ENCODE measurements at places on chromosomes 7 and 10.

DNA sequence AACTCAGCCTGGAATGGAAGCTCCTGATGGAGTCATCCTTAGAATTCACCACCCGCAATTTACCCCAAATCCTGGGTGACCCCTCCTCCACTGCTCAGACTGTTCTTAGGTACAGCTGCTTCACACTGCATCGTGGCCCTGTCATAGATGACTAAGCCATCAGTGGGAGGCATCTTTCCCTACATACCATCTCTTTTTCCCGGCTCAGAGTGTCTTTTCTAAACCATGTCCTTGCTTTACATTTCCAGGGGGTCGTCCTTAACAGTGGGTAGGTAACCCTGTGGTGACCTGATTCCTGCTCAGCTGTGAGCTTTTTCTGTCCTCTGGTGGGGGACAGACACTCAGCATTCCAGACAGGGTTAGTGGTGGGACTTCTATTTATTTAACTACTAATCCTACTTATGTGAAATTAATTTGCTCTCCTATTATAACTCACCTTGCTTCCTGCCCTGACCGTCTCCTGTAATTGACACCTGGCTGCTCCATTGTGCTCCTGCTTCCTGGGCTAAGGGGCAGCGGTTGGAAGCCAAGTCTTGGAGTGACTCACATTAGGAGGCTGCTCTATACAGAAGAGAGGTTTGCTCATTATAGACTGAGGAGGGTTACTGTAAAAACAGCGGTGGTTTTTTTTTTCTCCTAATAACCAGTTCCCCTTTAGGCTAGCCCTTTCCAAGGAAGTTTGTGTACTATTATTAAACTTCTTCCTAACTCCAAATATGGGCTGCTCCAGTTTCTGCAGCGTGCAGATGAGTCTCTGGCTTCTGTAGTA is 40.6 kb downstream of the PYROXD2 start:
- DNase-seq = no peak

DNA sequence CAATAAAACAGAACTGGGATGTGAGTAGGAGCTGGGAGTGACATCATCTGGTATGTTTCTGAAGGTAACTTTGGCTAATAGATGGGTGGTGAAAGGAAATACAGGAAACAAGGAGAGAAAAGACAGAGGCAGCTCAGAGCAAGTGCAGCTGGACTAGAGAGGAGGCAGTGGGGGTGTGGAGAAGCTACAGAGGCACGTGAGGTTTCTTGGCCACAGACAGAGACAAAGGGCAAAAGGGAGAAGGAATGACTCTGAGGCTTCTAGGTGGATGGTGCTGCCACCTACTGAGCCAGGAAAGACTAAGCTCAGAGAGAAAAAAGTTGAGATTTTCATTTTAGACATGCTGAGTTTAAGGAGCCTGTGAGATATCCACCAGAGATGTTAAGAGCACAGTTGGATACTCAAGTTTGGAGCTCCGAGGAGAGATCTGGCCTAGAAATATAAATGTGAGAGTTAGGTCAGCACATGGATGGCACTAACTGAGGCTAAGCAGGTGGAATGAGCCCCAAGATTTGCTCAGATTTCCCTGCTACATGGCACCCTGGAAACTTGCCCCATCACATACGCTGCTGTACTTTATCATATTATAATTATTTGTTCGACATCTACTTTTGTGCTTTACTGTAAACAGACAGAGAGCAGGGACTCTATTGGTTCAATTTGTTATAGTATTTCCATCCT is 293.0 kb upstream of the IMMP2L start:
- no peak for DNase-seq

- no peak for DNase-seq
Observed at GRCh38 chr7:152478140-152478539, 42.3 kb upstream of the KMT2C start.

DNA sequence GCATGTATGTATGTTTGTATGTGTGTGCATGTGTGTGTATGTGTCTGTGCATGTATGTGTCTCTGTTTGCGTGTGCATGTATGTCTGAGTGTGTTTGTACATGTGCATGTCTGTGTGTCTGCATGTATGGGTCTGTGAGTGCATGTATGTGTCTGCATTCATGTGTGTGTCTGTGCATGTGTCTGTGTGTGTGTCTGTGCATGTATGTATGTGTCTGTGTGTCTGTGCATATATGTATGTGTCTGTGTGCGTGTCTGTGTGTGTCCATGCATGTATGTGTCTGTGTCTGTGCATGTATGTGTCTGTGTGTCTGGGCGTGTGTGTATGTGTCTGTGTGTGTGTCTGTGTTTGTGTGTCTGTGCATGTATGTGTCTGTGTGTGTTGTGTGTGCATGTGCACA is 49.9 kb upstream of the DIP2C start:
- no peak for DNase-seq

DNA sequence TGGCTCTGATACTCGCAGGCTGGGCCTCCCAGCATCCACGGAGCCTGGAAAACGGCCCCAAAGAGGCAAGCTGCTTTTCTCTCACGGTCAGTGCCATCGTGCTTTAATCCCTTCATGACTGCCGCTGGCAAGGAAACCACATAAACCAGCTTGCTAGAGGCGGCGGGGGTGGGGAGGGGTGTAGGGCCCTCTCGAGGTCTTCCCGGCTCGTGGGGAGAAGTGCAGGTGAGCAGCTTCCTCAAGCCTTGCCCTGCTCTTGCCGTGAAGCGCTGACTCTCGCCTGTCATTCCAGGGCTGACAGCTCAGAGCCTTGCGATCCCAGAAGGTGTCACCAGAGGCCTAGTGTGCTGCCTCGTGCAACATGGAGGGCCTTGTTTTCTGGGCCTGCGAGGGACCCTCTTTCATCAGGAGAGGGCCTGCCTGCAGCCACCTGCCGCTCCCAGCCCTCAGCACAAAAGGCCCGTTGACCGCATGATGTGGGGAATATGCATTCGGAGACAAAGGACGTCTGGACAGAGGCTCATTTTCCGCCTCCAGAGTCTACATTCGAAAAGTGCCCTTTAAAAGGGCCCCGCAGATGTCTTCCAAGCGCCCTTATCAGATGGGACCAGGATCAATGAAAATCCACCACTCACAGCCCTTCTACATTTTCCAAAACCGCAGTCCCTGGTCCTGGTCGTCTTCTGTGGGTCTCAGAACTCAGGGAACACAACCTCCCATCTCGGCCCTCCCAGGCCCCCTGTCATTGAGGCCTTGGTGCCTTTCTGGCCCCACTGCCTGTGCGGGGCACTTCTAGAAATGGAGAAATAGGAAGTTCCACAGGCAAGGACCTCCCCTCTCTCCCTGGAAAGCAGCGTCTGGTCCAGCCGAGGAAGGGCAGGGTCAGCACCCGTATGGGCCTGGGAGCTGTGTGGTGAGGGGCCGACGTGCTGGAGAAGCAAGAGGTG is 58.7 kb downstream of the ZRANB1 start:
- DNase-seq = no peak

DNA sequence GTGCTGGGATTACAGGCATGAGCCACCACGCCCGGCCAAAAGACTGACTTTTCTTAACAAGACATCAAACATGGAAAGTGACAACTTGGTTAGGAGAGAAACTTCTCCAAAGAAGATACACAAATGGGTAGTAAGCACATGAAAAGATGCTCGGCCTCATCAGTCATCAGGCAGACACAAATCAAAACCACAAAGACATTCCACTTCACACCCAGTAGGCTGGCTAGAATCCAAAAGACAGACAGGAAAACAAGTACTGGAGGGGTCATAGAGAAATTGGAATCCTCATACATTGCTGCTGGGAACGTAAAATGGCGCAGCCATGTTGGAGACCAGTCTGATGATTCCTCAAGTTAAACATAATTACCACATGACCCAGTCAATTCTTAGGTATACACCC is 16.4 kb downstream of the SEPHS1 start:
- DNase-seq = no peak

DNA sequence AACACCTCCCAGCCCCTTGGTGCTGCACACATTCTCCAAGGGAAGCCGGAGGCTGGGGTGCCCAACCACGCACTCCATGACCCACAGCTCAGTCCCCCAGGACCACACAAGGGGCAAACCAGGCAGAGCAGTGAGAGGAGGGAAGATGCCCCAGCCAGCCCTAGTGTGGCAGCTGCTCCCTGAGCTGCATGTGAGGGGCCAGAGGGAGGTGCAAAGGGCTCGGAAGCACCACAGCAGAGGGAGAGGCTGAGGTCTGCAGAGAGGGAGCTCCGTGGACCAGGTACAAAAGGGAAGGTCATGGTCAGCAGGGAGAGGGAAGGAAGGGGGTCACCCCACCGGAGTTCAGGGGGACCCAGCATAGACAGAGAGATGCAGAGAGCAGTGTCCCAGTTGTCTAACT is 1.5 kb upstream of the CALML5 start:
- DNase-seq = no peak

GRCh38 chr10:385571-386300 is 250.5 kb downstream of the ZMYND11 start:
- DNase-seq = no peak

Data from HS-27A (cell line).